ENCODE measurements at places on chromosomes 5 and 9.

- DNase-seq: peak; percentile 37
Observed at GRCh38 chr5:55440188-55440646, 94.5 kb downstream of the PLPP1 start.

GRCh38 chr5:80370390-80370789 is 37.5 kb upstream of the ZFYVE16 start:
- no peak for DNase-seq

GRCh38 chr5:145838276-145838675 is 3.1 kb upstream of the PRELID2 start:
- no peak for DNase-seq

DNA sequence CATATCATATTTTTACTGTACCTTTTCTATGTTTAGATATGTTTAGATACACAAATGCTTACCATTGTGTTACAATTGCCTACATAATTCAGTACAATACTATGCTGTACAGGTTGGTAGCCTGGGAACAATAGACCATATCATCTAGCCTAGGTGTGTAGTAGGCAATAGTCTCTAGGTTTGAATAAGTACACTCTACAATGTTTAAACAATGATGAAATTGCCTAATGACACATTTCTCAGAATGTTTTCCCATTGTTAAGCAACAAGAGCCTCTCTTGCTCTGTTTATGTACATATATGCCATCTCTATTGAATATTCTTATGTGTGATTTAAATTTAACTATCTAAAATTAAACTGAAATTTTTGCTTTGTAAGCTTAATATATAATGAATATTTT is 209.6 kb upstream of the ST8SIA4 start:
- no peak for DNase-seq

DNA sequence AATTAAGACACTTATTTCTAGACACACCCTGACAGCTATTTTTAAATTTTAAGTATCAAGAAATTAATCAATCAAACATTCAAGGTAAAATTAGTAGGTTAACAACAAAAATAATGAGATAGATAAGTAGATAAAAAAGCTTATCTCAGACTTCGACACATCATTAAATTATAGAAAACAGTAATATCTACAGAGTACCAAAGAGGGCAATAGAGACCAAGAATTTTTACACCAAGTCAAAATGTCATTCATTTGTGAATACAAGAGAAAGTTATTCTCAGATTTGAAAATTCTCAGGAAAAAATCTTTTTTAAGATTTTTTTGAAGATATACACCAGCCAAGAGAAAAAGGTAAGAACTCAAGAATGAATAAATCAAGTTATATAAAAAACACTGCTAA is 445.6 kb downstream of the ACTL7B start:
- no peak for DNase-seq

GRCh38 chr5:88740604-88741185 is 142.3 kb downstream of the MEF2C start:
- DNase-seq: no peak

- peak; percentile 37 for DNase-seq
Observed at GRCh38 chr5:154446195-154447088, 645 bp downstream of the SAP30L start.

DNA sequence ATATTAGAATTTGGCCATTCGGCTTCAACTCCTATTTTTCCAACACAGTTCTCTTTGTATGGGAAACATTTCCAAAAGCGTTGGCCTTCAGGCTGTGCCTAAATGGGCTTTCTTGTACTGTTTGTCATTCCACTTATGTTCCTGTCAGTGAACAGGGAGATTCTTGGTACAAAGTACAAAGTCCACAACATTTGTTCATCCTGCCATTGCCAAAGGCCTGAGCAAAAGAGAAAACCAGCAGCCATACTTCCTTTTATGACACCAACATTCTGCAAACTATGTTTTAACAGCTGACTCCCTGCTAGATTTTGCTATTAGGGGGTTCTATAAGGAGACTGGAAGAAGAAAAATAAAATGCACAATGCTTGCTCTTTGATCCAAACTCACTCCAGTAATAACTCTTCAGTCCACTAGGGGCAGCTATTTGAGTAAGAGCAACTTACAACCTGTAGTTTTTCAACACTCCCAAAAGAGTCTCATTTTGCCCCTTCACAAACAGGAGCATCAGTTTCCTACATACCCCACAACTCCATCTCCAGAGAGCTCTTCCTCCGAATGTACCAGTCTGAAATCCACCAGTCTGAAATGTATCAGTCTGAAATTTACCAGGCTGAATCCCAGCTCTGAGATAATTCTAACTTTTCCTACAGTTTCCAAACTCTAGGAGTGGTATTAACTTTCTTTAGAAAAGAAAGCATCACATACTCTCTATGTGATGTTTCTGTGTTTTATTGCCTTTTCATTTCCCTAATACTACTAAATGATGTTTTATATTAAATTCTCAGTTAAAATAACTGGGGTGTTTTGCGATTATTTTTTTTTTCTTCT is 693.8 kb downstream of the DNAH5 start:
- DNase-seq: peak; percentile 1

DNA sequence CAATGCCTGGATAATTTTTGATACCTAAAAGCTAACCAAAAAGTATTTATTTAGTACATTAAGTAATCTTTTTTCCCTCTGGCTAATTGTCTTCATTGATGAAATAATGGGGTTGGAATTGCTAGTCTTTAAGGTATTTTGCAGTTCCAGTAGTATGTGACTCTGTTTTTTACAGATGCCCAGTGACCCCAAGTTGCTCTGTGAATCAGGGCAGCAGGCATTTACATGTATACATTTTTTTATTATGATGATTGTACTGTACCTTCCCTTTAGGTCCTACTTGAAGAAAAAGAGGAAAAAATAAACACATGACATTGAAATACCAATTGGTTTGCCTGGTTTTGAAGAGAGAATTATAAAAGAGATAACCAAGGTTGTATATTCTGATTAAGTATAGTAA is 385.5 kb downstream of the ADGRV1 start:
- DNase-seq: no peak

GRCh38 chr5:175060257-175060656 is 335.9 kb downstream of the MSX2 start:
- DNase-seq: no peak

DNA sequence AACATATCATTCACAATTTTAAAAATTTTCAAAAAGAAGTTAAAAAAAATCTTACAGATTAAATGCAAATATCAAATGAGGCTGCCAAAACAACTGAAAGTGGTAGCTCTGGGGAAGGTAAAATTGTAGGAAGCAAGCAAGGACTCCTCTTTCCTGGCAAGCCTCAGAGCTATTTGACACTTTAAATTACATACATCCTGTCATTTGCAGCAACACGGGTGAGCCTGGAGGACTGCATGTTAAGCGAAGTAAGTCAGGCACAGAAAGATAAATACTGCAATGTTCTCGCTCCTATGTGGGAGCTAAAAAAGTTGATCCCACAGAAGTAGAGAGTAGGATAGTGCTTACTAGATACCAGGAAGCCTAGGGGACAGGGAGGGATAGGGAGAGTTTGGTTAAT is 58.0 kb downstream of the LPAR1 start:
- DNase-seq: no peak

DNA sequence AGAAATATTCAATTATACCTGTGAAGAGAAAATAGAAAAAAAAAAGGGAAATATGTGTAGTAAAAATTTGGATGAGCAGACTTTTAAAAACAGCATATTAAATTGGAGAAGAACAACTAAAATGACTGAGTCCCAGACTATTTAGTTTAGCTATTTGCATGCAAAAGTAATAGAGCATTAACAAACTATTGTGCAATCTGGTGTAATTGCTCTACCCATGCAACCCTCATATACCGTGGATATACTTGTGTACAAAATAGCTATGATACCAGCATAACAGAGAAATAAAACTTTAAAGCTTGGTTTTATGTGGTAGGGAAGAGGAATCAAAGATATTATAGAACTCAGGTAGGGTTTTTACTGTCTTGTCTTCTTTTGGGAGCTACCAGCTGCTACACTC is 78.7 kb upstream of the PRDM9 start:
- DNase-seq: no peak

DNA sequence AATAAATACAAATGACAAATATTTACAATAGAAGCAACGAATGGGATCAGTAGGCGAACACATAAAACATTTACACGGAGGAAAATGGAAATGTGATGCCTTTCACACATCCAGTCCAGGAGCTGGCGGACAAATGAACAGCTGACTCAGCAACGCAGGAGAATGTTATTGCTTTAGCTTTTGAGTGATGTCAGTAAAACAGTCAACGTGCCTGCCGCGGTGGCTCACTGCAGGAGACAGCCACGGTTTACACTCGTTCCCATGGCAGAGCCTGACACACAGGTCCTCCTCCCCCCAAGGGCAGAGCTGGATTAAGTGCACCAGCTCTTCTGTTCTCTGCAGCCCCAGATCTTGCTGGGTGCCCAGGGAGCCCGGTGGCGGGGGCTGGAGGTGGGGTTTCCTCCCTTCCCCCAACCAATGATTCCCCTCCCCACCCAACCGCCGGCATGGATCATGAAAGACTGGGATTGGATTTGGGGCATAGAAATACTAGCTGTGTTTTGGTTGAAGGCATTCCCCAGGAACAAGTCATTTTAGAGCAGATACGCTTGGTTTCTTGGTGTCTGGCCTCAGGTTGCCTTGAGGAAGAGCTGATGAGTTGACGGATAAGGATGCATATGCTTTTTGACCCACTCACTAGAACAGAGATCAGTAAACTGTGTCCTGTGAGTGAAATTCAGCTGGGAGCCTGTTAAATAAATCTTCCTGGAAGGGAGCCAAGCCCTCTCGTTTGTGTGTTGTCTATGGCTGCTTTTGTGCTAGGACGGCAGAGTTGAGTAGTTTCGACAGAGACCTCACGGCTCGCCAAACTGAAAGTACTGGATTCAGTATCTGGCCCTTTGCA is 12.5 kb downstream of the STC2 start:
- DNase-seq: no peak

DNA sequence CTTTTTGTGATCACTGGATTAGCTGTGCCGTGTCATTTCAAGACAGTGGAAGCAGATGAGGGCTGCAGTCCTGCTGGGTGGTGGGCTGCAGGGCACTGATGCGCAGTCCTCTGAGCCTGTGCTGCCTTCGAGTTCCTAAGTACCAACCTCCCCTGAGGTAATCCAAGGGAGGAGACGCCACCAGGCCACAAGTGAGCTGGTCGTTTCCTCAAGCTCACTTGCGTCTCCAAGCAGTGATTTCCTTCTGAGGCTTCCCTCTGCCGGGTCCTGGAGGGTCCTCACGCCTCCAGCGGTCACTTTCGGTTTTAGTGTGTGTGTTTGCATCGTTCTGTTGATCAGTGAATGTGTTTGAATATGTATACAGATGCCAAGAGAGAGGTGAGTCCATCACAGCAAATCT is 115.7 kb downstream of the TRIO start:
- DNase-seq: no peak

Measured in activated CD4-positive, alpha-beta T cell treated with anti-CD3 and anti-CD28 coated beads, Interleukin-2, Interleukin-6, amounts not matched to agents 100 ng/mL and 50 ng/mL, durations not matched to agents 16 hours and 8 hours (primary cell).